ENCODE measurements at places on chromosomes 13 and 19.

DNA sequence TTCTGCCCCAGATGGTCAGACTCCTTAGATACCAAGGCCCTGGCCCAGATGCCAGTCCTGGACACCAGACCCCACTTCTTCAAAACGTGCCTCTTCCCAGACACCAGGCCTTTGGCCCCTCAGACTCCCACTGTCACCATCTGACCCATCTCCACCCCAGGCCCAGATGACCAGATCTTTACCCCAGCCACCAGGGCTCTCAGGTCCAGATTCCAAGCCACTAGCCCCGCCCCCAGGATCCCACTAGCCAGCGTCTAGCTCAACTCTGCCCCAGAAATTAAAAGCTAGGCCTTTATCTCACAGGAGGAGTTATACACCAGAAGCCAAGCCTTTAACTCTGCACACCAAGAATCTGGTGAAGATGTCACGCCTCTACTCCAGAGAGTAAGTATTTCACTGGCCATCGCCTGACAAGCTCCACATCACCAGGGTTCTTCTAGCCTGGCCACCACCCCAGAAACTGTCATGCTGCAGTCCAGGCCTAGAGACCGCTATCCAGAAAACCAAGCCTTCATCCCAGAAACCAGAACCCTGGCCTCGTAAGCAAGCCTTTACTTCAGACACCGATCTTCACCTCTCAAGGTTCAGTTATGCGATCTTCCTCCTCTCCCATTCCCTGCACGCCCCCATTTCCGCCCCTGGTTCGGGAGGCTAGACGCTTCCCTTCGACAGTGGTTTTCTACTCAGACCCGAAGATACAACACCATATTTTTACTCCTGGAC, 595 bp downstream of the XAB2 start:
- no peak for DNase-seq

GRCh38 chr13:99972190-99972731, 694 bp upstream of the ZIC5 start:
- no peak for DNase-seq

DNA sequence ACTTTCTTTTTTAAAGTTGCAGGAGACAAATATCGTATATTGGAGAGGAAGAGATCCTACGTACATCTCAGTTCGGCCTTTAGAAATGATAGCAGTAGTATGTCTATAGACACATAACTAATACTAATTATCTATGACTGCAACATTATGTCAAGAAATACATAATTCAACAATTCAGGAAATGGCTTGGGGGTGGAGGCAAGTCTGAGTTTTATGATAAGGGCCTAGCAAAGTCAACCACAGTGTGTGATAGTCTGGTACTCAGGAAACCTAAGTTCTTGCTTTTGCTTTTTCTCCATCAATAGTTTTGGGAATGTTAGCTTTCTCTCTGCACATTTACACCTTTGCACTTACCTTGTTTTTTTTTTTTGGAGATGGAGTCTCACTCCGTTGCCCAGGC, 27.5 kb upstream of the OBI1 start:
- DNase-seq, result no peak

DNA sequence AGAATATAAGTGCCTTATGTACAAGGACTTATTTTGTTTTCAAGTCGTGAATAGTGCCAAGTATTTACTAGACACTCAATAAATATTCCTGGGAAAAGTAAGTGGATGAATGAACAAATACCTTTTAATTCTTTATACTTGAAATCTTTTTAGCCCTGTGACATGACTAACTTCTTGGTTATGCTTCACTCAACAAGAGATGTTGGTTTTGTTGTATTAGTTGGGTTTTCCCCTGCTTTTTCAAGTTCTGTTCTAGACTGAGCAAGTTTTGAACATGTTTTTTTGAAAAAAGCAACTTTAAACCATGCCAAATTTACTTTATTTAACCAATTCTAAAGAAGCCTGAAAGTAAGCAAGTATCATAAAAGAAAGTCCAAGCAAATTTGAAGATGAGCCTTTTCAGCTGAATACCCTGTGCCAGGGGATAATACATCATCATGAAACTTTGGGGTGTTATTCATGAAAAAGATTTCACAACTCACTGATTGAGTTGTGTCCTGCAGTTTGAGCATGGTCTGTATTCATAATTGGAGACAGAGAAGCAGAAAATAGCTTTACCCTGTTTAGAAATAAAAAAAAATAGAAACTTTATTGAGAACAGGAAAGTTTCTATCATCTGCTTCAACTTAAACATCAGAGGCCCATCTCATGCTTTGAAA, 11.1 kb downstream of the LMO7 start:
- DNase-seq, result no peak

DNA sequence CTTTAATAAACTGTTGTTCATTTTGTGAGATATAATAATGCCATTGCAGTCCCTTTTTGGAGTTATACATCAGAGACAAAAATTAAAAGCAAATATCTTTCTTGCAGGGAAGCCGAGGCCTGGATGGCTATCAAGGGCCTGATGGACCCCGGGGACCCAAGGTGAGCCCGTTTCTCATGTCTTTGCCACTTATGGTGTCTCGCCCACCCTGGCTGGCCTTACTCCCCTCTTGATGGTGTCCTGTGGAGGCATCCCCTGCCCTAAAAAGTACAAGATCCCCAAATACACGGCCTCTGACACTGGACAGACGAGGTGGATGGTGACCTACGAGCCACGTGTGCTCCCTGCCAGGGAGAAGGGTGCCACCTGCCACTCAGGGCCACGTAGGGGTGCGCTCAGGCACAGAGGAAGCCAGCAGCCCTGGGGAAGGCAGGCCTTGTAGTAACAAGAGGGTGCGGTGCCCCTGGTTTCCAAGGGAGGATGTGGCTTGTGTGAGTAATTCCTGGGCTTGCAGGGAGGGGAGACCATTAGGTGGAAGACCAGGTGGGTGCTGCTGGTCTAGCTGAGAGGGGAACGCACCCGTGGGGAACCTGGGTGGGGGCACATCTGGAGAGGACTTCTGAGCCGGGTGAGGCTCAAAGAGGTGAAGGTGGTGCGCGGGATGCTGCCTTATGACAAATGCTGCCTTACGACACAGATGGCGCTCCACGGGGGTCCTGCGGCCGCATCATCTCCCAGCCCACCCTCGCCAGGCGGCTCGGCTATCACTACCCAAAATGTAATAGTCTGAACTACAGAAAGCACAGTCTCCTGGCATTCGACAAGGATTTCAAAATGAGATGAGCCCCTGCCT, 115.6 kb downstream of the RAB20 start:
- DNase-seq, result no peak

DNA sequence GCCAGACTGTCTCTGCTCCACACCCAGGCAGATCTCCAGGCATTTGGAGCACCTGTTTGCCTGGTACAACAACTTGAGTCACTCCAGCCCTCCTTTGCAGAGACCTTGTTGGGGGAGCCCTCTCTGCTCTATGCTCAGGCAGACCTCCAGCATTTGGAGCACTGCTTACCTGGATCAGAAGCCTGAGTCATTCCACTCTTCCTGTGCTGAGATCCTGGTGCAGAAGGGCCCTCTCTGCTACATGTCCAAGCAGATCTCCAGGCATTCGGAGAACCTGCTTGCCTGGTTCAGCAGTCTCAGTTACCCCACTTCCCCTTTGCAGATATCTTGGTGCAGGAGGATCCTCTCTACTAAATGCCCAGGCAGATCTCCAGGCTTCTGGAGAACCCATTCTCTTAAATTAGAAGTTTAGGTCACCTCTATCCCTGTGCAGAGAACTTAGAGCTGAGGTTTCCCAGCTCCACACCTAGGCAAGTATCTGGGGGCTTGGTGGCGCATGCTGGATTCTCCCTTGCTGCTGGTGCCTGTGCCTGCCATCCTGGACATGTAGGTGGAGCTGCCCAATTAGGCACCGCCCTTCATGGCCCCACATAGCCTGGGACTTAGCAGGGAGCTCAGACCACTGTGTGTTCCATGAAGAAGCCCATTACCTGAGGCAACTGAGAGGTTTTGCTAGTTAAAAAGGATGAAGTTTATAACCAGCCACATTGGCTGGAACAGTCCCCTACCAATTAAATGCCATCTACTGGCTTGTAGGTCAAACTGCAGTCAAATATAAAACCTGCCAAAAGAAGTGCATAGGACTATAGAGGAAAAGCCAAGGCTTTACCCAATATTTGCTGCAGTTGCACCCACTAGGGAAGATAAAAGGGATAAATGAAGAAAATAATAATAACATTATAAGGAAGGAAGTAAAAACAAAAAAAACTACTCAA, 97.6 kb upstream of the SLITRK6 start:
- DNase-seq, result no peak

GRCh38 chr13:105764486-105764885, 771.0 kb downstream of the EFNB2 start:
- DNase-seq, result no peak

All from stimulated activated CD8-positive, alpha-beta memory T cell treated with anti-CD3 and anti-CD28 coated beads, Interleukin-7, amount 100 ng/mL, for 24 hours (primary cell).